ENCODE measurements at places on chromosomes 11 and 22.

DNA sequence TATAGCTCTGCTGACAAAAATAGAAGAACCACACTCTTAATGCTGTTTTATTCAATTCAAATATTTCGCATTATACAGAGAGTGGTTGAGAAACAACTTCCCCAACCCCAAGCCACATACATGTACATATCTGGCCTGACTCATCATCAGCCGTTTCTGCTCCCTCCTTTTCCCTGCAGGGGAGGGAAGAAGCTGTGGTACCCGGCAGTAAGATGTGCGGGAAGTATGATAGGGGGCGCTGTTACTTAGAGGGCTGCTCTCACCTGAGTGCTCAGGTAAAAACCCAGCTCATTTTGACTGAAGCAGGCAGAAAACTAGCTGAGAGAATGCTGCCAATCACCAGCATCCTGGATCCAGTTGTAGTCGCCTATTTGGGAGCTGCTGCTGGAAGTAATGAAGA is 85.5 kb downstream of the NELL1 start:
- DNase-seq = no peak

DNA sequence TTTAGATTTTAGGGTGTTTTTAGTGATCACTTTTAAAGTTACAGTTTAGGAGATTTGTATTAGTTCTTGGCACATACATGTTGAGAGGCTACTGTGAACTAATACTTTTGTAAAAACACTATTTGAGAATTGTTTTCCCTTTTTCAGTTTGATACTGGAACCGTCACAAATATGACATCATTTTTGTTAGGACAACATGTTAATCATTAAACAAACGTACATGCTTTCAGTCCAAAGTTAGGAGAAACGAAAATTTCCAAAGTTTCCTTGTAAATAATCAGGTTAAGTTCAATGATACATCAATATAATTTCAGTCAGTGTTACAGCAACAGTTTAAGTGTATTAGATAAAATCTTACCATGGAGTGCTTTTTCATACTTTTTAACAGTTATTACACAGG is 53.1 kb downstream of the SPECC1L start:
- no peak for DNase-seq

GRCh38 chr11:62707277-62707861 is at the start of the genes BSCL2 and GNG3:
Gene BSCL2 (minus strand): TSS chr11:62707424. CDS start chr11:62707195, 229 bp downstream.
Gene GNG3 (plus strand): TSS chr11:62707676. CDS start chr11:62708296, 620 bp downstream.
- no peak for DNase-seq

GRCh38 chr11:103888541-103888951 is 147.9 kb upstream of the DDI1 start:
- no peak for DNase-seq

DNA sequence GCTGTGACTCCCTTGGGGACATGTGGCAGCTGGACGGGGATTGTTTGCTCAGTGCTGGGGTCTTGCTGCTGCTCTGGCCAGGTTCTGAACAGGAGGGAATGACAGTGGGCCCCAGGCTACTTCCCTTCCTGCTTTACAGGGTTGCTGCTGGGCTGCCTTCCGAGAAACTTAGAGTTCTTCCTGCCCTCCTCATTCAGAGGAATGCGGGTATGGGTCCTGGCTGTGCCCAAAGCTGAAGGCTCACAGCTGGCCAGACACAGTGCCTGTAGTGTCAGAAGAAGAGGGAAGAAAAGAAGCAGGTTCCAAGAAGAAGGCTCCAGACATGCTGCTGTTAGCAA is 108.3 kb upstream of the PARVA start:
- no peak for DNase-seq

DNA sequence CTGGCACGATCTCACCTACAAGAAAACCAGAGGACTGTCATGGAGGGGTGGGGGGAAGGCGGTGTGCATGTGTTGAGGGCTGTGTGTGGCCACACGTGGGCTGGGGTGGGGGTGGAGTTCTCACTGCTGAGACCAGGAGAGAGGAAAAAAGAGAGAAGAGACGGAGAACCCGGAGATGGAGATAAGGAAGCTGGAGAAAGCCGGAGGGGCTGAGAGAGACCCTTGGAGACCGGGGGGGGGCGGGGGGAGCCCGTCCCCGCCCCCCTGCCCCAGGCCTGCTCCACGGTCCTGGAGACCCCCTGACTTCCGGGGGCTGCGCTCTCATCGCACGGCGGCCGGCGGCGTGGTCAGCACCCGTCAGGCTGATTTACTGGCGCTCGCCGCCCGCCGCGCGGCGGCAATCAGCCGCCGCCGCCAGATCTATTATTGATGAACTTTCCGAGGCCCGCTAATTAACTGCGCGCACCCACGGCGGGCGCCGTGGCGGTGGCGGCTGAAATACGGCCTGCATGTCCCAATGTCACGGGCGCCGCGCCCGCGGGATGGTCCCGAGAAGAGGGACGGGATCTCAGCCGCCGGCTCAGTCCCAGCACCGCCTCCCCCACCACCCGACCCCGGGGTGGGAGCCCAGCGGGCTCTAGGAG is 187.4 kb downstream of the MN1 start:
- no peak for DNase-seq

DNA sequence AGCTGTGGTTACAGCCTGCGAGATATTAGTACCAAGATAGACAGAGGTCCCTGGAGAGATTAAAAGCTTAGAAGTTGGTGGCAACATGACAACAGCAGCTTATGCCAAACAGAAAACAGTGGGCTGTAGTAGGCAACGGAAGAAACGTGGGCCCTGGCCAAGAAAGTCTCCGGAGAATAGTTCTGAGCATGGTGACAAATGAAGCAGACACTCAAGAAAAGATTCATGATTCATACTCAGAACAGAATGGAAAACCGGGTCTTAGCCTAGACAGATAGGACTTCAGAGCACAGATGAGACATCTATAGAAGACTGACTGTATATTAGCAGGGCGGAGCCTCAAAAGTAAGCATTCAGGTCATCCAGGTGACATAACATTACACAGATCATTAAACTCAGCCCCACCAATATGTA is 727.4 kb downstream of the ETS1 start:
- DNase-seq = no peak

DNA sequence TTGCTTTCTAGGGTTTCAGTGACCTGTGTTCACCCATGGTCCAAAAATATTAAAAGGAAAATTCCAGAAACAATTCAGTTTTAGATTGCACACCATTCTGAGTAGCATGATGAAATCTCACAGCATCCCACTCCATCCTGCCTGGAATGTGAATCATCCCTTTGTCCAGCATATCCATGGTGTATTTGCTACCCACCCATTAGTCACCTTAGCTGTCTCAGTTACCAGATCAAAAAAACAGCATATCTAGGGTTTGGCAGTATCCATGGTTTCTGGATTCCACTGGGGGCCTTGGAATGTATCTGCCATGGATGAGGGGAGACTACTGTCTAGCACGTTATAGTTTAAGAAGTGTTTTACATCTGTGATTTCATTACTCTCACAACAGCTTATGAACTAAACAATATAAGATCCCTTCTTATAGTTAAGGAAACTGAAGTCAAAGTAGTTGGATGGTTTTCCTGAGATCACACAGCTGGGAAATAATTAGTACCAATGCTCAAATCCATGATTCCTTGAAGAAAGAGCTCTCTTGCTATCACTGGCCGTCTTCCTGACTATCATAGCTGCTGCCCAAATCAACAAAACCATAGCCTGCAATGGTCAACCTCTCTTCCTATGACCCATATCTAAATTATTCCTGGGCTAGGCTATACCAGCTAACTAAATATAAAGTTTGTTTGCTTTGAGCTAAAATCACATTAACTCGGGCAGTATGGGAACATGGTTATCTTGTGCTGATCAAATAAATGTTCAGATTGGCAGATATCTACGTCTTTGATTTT is 122.6 kb downstream of the MICAL2 start:
- peak; percentile 94 for DNase-seq

DNA sequence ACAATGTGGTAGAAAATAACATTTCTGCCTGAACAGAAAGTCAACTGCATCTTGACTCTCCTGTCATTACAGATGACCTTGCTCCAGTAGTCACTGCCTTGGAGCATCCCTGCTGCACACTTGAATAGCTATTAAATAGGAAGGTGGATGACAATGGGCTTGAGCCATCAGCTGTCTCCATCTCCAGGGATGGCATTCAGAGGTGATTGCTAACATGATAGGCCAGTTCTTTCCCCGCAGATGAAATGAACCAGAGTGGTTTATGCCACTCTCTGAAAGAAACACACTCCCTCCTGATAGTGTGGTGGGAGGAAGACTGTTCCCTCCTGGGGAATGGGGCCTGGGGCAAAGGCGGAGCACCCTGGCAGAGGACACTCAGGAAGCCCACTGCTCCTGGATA is 57.1 kb upstream of the OLFML1 start:
- no peak for DNase-seq

- DNase-seq = no peak
Measured at GRCh38 chr11:7508087-7508486, 5.7 kb upstream of the PPFIBP2 start.

DNA sequence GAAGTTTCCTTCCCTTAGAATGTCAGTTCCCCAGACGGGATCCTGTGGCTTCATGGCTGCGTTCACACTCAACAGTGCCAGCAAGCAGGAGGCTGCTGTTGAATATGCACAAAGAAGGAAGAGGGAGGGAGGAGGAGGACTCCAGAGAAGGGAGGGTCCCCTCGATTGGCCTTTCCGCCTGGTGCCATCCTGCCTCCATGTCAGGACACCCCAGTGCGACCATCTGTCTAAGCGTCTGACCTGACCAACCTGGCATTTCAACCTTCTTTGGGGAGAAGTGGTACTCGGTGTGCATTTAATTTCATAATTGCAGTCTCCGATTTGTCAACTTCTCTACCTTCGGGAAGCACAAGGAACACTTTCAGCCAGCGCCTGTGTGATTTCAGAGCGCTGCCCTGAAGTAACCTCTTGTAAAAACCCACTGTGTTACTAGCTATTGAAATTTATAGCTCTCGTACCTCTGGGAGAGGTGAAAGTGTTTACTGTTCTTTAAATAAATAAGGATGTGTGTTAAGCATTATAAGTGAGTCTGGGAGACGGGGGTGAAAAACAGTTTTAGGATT is 1491.9 kb downstream of the TBC1D22A start:
- no peak for DNase-seq

DNA sequence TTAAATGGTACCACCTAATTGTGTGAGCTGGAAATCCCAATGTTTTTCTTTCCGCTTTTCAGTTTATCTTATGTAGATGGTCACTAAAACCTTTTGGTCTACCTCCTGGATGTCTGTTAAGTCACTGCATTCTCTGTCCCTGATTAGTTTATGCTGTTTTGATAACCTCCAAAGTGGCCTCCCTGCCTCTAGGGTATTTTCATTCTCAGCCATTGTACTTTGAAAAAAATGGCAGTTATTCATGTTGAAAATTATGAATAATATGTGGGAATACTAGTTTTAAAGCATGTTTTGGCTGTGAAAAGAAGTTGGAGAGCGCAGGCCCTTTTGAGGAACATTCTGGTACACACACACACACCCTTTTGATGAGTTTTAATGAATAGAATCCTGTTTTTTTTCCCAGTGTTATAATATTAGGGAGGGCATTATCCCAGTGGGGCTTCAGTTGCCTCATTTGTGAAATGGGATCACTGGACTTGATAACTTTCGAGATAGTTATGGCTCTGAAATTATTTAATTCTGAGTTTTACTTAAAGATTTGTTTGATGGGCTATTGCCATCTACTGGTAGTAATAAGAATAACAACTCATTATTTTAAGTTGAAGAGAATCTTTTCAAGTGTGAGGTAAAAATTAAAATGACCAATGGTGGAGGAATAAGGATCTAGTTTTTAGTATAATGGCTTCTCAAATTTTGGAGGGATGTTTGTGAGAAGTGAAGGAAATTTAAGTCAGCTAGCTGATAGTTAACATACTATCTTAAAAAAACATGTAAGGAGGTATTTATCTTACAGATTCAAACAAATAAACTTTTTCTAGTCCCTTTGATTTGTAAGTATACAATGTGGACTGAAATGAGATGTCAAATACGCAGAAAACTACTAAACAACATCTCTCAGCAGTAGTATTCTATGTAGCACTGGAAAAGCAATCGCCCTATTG is 3.9 kb downstream of the FDX1 start:
- DNase-seq = no peak

DNA sequence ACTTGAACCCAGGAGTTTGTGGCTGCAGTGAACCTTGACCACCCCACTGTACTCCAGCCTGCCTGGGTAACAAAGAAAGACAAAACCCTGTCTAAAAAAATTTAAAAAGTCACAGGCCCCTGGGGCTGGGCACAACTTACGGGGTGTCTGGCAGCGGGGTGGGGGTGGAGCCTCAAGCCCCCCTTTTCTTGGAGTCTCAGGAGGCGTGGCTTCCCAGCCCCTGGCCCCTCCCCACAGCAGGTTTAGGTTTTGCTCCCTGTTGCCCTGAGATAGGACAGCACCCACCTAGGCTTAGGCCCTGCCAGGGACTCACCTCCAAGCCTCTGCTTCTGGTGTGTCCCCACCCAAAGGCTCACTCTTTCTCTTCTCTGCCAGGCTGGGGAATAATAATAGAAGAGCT is 22.4 kb downstream of the MGAT3 start:
- no peak for DNase-seq

- DNase-seq = no peak
Measured at GRCh38 chr11:17595526-17596309, 48.7 kb downstream of the OTOG start.

DNA sequence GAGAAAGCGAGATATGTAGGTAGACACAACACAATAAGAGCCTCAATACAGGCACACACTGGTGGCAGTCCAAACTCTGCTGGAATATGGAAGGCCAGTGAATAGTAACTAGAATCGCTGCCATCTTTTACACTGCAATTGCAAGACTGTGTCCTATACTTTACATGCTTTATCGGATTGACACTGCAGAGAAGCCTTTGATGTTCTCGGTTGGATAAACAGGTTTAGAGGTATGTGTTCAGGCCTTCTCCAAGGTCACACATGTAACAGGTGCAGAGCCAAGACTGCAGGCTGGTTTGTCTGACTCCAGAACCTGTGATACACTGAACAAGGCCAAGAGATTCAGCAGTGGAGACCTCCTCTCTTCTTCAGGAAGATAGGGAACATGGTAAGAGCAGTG is 5.1 kb downstream of the SAA1 start:
- no peak for DNase-seq

DNA sequence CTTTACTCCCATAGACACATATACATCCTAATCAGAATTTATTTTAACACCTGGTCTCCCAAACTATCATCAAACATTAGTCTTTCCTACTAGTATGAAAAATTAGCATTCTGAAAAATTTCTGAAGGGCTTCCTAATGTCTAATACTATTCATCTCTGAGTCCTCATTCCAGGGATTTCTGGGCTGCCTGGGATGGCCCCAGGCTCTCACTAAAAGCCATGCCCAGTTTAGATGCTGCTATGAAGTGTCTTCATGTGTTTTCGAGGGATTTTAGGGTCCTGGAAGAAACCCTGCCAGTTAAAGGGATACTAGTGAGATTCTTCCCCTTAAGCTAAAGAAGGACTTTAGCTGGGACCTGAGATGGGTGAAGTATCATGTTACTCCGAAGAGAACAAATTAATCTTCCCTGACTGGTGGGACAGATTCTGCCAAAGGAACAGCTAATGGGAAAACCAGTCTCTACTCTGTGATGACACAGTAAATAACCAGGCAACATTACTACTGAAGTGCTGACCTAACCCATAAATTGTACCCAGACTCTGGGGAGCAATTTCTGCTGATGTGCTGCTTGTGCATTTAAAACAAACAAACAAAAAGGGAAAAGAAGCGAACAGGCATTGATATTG is 342.6 kb downstream of the SOX6 start:
- no peak for DNase-seq

GRCh38 chr11:78386215-78386941 is 31.2 kb downstream of the GAB2 start:
- no peak for DNase-seq

Data from fibroblast of skin of left biceps (primary cell).